H1 (cell line): ENCODE measurements at places on chromosomes 1 and 21. TPM values are rescaled to one million over a fixed set of nuclear protein-coding genes. Genes with fewer than 3 reads are reported as not detected.

The C1orf141 gene
- not detected in 2 replicates for total RNA-seq

The S100A9 gene
- total RNA-seq: not detected in 2 replicates

The NBPF11 gene
- 7.3 and 8.7 TPM in 2 replicates for total RNA-seq

The HECTD3 gene
- total RNA-seq: 31.1 and 32.9 TPM in 2 replicates

DNA sequence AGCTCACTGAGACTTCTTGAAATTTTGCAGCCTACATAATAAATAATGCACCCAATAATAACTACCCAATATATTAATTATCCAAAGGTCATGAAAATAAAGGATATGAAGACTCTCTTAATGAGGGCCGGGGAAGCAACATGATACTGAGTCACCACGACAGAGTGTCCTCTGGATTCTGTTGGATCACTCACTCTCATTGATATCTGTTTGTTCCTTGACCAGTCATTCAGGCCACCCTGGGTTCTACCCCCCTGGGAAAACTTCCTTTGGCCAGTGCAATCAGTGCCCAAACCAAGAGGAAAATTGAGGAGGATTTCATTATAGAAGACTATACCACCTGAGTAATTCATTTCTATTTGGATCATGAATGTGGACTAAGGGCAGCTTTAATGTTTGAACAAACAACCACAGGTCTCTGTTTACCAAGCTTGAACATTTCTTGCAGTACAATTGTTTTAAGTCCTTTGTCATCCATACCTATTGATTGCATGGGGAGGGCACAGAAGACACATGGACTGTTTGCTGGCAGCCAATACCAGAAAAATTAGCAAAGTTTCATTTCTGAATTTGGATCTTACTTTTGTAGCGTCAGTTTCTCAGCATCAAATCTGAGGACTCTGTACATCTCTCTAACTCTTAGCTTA, 137.2 kb upstream of the FGGY start:
- H3K36me3 ChIP-seq: no peaks in the 10 kb centered on the region
- H3K27me3 ChIP-seq: no peaks in the 10 kb centered on the region
- DNase-seq: no peak
- H3K27ac ChIP-seq: no peak overlapping the region
- no peak overlapping the region for H3K4me3 ChIP-seq

DNA sequence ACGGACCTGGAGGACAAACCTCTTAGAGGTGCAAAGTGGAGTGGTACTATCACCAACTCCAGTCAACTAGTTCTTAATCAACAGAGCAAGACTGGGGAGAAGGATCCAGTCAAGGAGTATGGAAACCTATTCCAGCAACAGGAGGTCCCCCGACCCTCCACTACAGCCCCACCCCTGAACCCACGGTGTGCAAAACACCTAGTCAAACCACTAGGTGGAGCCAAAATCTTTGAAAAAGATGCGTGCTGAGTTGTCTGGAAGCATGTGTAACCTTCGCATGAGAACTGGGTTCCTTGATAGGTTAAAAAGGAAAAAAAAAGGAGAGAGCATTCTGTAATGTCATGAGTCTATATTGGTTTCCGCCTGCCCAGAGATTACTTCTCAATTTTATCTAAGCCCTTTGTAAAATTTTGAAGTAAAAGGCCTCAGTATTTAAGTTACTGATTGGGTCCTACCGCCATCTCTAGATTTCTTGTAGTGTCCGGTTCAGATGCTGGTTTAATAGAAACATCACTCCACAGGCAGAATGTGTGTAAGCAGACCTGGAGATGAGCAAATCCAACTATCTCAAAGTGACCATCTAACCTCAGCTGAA, 81.9 kb upstream of the HAO2 start:
- DNase-seq: no peak
- no peak overlapping the region for H3K27ac ChIP-seq
- no peaks in the 10 kb centered on the region for H3K27me3 ChIP-seq
- H3K4me3 ChIP-seq: no peak overlapping the region
- no peaks in the 10 kb centered on the region for H3K36me3 ChIP-seq

DNA sequence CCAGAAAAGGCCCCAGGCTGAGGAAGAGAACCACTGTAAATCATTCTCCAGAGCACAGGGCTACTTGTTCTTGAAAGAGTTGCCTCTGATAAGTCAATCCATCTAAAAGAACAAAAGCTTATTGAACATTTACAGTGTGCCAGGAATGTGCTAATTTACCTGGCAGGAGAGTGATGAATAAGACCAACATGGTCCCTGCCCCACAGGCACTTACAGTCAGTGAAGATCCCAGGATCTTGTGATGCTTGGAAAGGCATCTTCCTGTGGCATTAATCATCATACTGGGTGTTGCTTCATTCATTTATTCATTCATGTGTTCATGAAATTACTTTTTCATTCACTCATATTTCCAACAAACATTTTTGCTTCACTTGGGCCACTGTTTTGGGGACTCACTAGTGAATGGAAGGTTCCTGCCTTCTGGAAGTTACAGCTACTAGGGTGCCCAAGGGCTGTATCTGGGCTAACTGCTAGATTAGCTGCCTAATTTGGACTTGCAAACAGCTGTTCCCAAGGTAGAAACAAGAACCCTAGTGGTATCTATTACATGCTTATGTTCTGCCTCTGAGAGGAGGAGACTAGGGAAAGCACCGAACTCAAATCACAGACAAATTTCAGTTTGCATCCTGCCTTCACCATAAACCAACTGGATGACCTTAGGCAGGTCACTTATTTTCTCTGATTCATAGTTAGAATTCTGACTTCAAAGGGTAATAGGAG, 133.5 kb downstream of the CLIC6 start:
- H3K27ac ChIP-seq: no peak overlapping the region
- no peaks in the 10 kb centered on the region for H3K4me1 ChIP-seq
- H3K4me3 ChIP-seq: no peak overlapping the region
- DNase-seq: no peak
